Inflammatory macrophage treated with lipopolysaccharide for 1 hour (primary cell): ENCODE measurements at places on chromosomes 2 and 18.
A peak's percentile ranks its signal among the peaks of the same experiment; 100 is the strongest.

DNA sequence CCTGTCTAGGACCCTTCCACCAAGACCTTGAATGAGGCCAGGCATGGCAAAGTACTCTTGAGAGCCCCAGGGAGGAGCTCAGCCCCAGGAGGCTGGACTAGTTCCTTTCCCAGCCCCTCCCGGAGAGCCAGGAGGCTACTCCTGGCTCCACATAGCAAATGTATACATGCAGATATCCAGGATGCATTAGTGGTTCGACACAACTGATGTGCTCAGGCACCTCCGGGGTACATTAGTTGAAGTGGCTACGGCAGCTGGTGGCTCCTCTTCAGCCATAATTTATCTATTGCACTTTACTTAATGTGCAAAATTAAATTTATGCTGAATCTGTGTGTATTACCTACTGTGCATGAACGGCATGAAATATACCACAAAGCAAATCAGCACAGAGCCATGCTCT lies 182.8 kb upstream of the MEIS1 start:
- no peak for DNase-seq

- DNase-seq, result no peak
Observed at GRCh38 chr2:120403676-120404075, 57.7 kb downstream of the INHBB start.

GRCh38 chr2:216918088-216918680 lies 58.3 kb upstream of the TNP1 start:
- no peak for DNase-seq

GRCh38 chr2:98908931-98909316 lies 27.1 kb downstream of the CRACDL start:
- no peak for DNase-seq

- DNase-seq, result no peak
Observed at GRCh38 chr2:206836722-206837121, 71.3 kb downstream of the FASTKD2 start.

- DNase-seq, result no peak
Observed at GRCh38 chr18:70463085-70463484, 174.2 kb downstream of the SOCS6 start.

- no peak for DNase-seq
Observed at GRCh38 chr2:133438026-133438425, 130.2 kb downstream of the NCKAP5 start.

DNA sequence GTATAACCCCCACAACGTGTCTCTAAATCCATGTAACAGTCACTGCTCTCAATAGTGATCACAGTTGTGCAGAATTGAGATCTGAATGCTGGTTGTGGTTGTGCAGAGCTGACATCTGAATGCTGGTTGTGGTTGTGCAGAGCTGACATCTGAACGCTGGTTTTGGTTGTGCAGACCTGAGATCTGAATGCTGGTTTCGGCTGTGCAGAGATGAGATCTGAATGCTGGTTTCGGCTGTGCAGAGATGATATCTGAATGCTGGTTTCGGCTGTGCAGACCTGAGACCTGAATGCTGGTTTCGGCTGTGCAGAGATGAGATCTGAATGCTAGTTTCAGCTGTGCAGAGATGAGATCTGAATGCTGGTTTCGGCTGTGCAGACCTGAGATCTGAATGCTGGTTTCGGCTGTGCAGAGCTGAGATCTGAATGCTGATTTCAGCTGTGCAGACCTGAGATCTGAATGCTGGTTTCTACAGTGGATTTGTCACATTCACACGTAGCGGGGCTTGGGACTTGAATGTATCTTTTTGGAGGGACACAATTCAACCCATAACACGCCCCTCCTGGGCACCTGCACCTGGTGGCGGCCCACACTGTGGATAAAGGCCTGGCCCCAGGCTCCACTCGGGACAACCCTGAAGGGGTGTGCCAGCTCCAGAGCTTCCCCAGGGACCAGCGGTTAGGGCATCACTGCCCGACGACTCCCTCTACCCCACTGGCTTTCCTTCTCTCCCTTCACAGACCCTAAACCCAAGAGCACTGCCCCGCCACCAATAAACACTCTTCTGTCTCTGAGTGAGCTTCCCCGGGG lies 51.1 kb upstream of the SLC66A3 start:
- DNase-seq, result no peak

DNA sequence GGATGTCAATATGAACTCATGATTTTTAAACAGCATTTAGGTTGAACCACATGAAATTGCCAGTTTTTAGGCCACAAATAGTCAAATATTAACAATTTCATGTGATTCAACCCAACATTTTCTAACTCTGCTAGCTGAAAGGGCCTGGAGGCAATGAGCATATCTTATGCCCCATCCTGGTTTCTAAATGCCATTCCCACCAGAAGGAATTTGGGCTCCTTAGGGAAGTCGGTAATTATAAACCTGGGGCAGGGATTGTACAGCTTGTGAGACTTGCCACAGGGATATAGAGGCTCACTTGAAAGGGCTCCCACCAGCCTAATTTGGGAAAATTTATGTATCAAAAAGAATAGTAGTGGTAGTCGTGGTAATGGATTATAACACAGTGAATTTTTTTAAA lies 178.4 kb upstream of the ALPP start:
- no peak for DNase-seq

GRCh38 chr2:42297322-42297936 lies 63.6 kb downstream of the COX7A2L start:
- DNase-seq, result no peak

- DNase-seq, result peak; percentile 10
Observed at GRCh38 chr2:170425281-170425751, 247.4 kb downstream of the MYO3B start.

- no peak for DNase-seq
Observed at GRCh38 chr18:35442701-35443100, 55.1 kb downstream of the INO80C start.

DNA sequence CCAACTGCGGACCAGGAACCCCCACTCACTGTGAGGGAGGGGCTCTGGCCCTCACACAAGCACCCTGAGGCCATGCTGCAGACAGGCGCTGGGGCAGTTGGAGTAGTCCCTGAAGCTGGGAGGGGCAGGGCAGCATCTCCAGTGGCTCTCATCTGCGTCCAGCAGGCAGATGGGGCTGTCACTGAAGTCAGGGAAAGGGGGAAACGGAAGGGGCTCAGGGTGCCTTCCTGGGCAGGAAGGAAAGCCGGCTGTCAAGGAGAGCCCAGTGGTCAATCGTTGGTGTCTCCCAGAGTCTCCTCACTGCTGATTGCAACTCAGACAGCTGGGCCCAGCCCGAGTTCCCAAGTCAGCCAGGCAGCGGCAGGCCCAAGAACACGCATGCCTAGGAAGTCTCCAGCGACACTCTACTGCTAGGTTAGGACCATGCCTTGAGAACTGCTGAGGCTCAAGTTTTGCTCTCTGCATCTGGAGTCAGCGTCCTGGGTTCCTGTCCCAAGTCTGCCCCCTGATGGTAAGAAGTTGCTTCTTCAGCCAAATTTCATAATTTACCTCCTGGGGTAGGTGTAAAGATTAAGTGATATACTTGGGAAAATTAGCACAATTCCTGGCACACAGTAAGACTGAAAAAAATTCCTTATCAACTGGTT lies 27.4 kb upstream of the NMUR1 start:
- peak; percentile 88 for DNase-seq

GRCh38 chr2:15084826-15085489 lies 452.4 kb downstream of the LRATD1 start:
- no peak for DNase-seq
